ENCODE measurements at places on chromosomes 16 and 17.

- no peak for DNase-seq
Measured at GRCh38 chr17:81267390-81268067, 27.6 kb downstream of the SLC38A10 start.

- DNase-seq, result no peak
Measured at GRCh38 chr17:71824671-71825070, 296.1 kb upstream of the SOX9 start.

GRCh38 chr16:54421220-54421619, 134.6 kb upstream of the IRX3 start:
- DNase-seq, result no peak

DNA sequence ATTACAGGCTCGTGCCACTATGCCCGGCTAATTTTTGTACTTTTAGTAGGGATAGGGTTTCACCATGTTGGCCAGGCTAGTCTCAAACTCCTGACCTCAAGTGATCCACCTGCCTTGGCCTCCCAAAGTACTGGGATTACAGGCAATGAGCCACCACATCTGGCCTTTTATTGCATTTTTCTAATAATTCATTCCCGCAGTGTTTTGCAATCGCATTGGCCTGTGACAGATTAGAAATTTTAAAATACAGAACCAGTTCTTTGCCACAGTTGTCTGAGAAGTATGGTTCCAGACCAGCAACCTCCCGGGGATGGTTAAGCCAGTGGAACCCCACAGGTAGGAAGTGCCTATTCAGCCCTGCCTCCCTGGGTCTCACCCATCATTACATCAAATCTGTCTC, 3.2 kb upstream of the CRHR1 start:
- no peak for DNase-seq

DNA sequence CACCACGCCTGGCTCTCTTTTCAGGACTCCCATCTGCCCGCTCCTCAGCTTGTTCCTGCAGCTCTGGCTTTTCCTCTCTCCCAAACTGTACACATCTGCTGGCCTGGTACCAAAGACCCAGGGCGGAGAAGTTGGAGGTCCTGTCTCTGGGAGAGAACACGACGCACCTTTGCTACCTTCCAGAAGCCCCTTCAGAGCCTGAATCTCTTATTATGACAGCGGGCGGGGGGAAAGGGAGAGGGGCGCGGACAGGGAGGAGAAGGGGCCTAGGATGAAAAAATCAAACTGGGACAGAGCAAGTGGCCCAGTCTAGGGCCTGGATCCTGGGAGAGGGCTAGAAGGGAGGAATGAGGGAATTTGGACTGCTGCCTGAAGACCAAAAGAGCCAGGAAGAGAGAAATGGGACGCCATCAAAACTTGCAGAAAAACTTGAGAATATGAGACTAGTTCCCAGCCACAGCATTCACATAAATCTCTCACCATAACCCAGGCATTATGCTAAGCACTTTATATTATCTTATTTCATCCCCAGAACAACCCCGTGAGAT, 2.5 kb upstream of the PER1 start:
- no peak for DNase-seq

DNA sequence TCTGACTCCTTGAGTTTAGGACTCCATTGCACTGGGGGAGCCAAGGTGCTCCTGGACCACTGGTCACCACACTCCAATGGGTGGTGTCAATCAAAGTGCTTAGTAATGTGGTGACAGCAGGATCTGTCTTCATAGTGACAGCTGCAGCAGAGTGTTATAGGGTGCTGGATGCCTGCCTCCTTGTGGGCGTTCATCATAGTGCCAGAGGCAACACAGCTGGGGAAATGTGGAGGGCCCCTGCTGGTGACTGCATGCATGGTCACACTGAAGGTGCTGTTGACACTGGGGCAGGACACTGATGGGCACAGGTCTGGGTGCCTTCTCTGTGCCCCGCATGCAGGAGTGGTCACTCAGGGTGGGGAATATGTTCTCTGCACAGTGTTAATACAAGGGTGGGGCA, 177.5 kb upstream of the CDH8 start:
- no peak for DNase-seq

DNA sequence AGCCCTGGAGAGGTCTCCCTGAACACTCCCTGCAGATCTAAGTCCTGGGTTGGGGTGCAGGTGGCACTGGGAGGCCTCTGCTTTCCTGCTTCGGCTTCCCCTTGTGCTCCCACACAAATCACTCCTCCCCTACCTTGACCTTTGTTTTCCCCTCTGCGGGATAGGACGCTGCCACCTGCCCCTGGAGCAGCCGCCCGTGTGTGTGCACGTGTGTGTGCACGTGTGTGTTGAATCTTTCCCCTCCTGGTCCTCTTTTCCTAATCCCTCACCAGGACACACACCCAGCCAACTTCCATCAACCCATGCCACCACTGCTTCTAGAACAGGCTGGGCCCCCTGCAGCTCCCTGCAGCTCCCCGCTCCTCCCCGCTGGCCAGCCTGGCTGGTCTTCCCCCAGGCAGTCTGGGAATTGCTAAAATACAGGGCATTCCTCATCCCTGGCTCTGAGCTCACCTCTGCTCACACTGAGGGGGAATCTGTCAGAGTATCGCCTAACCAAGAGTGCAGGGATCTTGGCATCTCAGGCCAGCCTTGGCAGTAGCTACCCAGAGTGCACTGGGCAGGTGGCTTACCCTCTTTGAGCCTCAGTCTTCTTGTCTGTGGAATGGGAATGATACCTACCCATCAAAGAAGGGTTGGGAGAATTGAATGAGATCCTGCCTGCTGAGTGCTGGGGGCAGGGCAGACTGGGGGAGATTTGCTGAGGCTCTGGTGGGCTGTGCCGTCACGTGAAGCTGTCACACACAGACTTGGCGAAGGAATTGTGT, 198.5 kb downstream of the NTN1 start:
- DNase-seq, result no peak

- no peak for DNase-seq
Measured at GRCh38 chr16:81166417-81167300, 70.5 kb upstream of the GCSH start.

DNA sequence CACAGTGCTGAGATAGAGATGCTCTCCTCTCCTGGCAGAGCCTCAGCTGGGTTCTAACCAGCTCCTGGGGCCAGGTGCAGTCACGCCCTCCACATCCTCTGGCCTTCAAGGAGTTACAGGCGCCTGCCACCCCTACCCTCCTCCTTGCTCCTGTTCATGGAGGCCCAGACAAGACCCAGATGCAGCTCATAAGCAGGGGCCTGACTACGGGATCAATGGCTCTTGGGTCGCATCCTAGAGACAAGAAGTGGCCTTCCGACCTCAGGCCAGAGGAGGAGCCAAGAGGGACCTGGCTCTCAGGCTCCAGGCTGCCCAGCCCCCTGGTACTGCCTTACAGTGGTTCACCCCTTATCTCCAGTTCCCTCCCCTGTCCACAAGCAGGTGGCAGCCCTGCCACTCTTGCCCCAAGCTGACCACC, 23.0 kb downstream of the ARHGAP27 start:
- DNase-seq, result no peak

DNA sequence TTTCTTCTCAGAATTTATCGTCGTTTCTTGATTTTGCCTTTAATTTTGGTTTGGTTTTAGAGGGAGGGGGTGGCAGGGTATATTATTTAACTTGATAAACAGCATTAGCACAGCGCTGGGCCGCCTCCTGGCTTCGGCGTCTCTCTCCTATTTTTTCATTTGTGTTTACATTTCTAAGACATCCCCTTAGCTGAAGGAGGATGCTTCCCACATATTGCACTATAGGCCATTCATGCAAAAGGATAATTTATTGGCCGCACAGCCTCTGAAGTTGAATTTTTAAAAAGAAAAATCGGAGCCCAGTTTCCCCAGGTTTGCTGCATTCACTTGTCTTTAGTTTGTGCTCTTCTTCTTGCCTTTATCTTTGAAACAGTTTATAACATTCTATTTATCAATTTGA, 497.4 kb upstream of the ZFHX3 start:
- no peak for DNase-seq

DNA sequence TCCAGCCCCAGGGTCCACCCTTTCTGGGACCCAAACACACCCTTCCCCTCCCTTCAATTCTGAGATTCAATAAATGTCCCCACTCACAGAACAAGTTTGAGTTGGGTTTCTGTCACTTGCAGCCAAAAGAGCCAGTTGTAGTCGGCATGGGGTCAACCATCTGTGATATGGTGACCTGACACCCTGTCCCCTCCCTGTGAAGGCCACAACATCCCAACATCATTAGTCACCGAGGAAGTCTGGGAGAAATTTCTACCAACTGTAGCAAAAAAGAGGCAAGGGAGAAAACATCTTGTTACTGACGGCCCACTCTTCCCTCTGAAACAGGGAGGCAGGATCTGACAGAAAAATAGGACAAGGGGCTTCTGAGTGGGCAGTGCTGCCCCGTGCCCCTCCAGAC, 638 bp upstream of the LYZL6 start:
- DNase-seq, result no peak

- DNase-seq, result no peak
Measured at GRCh38 chr17:81037798-81038733, 3.1 kb downstream of the BAIAP2 start.

DNA sequence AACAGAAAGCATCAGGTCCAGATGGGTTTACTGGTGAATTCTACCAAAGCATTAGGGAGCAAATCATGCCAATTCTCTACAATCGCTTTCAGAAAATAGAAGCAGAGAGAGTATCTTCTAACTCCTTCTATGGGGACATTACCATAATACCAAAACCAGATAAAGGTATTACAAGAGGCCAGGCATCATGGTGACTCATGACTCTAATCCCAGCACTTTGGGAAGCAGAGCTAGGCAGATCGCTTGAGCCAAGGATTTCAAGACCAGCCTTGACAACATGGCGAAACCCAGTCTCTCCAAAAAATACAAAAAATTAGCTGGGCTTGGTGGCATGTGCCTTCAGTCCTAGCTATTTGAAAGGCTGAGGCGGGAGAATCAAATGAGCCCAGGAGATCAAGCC, 23.0 kb downstream of the HBQ1 start:
- no peak for DNase-seq

GRCh38 chr17:76243826-76244679, 3.8 kb upstream of the RNF157 start:
- DNase-seq, result no peak

GRCh38 chr17:38961413-38961812, 5.8 kb downstream of the FBXO47 start:
- DNase-seq, result no peak

GRCh38 chr16:65414284-65414984, 292.6 kb upstream of the CDH11 start:
- no peak for DNase-seq

DNA sequence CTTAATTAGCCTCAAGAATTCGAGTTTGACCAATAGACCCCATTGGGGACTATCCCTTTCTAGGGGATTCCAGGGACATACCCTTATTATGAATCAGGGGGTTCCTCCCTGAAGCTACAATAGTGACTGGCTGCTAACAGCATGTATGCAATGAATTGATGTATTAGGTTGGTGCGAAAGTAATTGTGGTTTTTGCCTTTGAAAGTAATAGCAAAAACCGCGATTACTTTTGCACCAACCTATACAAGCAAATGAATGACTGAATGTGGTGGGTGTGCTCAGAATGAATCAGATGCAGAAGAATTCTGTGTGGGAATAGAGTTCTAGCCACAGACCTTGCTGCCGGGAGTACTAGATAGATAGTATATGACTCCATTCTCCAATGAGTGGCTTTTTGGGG, 76.7 kb downstream of the HLF start:
- no peak for DNase-seq

- no peak for DNase-seq
Measured at GRCh38 chr17:29045734-29046472, 3.0 kb downstream of the PIPOX start.

DNA sequence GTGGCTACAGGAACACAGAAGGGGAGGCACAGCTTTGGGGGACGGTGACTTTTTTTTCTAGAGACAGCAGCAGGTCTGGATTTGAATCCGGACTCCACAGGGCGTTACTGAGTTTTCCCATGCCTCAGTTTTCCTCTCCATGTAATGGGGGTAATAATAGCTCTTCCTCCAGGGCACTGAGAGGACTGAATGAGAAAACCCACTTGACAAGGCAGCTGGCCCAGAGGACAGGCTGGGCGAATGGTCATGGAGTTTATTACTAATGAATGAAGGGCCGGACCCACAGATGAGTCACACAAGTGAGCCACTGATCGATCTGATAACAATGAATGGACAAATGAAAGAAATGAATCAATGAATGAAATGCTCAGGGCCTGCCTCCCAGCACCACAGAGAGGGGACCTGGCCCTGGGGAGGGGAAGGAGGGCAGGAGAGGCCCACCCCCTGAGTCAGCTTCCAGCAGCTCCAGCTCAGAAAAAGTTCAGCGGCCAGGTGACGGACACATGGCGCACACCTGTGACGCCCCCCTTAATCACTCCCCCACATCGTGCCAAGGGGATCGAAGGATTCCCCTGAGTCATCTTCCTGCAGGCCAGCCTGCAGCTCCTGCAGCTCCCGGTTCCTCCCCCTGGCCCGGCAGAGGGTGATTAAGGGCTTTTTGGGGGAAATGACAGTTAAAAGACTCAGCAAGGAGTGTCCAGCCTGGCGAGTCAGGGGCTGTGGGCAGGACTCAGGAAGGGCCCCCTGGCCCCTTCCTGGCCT, 54.3 kb downstream of the SOCS1 start:
- DNase-seq, result no peak

Data from NCI-H1694 (cell line).